ENCODE measurements at places on chromosomes 16 and 17.

DNA sequence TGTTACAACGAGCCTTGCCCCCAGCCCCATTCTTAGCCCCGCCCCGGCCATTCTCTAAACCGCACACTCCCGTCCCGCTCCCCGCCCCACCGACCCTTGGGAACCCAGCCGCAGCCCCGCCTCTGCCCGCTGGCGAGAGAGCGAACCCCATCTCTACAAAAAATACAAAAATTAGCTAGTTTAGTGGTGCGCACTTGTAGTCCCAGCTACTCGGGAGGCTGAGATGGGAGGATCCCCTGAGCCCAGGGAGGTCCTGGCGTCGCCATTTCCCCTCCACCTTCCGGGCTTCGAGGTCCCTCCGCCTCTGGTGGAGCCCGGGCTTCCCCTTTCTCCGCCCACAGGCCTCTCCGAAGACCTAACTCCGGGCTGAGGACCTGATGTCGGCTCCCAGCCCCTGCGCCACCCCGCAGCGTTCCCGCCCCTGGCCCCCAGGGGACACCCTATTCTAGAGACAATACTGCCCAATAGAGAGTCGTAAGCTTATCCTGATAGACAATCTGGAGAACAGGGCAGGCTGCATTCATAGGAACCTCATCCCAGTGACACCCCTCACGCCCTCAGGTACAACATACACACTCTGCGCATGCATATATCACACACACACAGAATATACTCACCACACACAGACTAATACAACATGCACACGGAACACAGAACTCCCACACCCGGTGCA, 480 bp upstream of the PROCA1 start:
- peak; percentile 27 for DNase-seq

DNA sequence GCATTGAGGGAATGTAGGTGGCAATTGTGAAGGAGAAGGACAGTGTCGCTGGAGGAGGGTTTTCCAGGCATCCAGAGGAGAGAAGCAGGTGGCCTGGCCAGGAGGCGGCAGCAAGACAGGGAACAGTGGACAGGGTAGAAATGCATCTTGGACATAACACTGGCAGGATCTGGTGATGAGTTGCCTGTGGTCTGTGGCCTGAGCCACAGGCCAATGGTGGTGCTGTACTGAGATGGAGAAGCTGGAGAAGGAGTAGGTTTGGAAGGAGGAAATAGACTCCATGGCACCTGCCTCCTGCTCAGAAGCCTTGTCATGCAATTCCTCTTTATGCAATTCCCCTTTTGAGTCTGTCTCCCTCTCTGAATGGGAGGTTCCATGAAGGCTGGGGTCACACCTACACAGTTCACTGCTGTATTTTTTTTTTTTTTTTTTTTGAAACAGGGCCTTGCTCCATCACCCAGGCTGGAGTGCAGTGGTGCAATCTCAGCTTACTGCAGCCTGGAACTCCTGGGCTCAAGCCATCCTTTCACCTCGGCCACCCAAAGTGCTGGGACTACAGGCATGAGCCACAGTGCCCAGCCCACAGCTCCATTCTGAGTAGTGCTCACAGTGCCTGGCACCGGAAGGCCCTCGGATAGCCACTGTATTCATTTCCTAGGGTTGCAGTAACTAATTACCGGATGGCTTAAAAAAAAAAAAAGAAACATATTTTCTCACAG, 13.5 kb upstream of the CACNG4 start:
- no peak for DNase-seq

- no peak for DNase-seq
These were observed 45.8 kb downstream of the NOS2 start for GRCh38 chr17:27754549-27754948.

DNA sequence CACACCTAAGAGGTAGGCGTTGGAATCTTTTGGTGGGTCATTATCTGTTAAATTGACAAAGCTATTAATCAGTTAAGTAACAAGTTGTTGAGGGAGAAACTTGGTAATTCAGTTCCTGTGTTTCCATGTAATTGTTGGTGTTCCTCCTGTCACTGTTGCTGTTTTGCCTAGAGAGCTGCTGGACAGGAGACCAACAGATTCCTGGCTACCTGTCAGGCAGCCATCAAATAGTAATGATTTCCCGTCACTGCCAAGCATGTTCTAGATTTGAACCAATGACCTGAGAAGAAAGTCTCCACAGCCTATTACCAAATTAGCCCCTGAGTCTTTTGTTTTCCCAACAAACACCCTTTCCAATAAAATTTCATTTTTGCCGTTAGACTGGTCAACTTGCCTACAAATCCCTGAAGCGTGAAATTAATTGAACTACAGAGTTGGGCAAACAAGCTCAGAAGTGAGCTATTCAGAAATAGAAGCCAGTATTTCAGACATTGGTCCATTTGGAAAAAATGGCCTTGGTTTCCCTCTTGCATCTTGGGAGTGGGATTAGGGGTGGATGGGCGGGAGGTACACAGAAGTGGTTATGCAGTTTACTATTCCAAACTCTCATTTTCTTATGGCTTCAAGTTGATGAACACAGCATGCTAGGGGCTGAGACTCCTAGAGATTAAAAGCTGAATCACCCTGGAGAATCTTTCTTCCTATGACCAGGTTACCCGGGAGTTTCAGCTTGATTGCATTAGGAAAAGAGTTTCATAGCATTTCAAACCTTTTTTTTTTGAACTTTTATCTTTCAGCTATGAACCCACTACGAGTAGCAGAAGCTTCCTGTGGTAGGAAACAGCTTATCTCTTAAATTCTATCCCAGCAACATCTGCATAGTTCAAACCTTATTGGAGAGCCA, 262.8 kb upstream of the MAF start:
- no peak for DNase-seq

- DNase-seq = no peak
These were observed 40.9 kb upstream of the JPH3 start for GRCh38 chr16:87561200-87562105.

DNA sequence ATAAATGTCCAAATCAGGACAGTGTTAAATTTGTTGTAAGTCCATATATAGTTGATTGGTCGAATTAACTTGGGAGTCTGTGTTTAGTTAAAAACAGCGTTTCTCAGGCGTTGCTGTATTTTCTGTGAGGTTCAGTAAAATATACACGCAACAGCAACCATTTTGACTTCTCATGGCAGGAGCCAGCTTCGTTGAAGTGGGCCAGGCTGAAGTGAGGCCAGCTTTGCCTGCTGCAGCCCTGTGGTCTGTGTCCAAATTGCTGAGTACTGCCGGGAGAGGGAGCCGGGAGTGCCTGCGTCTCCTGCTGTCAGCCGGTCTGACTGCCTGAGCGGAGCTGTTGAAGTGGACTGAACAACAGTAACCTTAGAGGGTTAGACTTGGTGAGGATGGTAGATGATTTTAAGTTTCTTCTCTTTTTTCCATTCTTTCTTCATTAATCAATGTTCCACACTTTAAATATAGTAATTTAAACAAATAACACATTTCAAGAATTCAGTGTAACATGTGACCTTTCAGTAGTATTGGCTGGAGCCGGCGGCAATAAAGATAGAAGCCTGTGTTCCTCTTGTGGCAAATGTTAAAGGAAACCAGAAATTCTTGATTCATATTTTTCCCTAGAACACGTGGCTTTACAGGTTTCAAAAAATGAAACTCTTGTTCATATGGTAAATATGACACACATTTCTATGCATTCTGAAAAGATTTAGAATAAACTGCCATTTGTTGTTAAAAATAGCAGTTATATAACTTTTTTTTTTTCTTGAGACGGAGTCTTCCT, 37.0 kb upstream of the ZNF750 start:
- no peak for DNase-seq

GRCh38 chr17:66255112-66255511, 25.9 kb upstream of the APOH start:
- no peak for DNase-seq

- DNase-seq = no peak
These were observed 2.3 kb downstream of the BAHCC1 start for GRCh38 chr17:81397314-81398175.

DNA sequence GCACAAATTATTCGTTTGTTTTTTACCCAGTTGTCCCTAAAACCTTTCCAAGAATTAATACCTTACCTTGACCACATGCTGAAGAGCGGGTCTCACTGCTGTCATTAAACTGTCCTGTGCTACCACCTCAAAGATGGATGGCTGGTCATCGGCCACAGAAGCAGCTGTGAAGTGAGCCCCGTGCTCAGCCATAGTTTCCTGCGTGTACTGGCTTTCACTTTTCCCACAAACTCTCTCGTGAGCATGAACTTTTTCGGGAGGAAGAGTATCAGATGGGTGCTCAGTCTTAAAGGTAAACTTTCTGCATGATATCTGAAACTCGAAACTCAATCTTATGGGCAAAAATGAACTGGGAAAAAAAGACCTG, 558 bp downstream of the PEX12 start:
- no peak for DNase-seq

GRCh38 chr16:52363082-52363481, 183.9 kb downstream of the TOX3 start:
- DNase-seq = no peak

DNA sequence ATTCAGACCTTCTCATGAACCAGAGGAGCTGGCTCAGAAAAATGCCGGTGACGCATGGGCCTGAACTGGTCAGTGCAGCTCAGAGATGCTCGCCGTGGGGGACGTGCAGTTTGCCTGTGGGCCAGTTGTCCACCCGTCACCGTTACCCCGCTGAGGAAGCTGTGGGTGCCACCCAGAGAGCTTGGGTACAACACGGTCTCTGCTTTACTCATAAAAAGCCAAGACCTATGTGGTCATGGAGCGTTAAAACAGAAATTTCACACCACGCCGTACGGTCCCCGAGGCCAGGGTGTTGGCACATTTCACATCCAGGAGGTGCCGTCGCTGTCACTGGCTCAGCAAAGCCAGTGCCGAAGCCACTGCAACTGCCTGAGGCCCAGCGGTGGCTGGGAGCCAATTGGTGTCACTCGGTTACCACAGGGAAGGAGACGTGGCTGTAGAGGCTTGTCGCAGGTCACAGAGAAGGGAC, 120.9 kb downstream of the METRNL start:
- DNase-seq = peak; percentile 23

DNA sequence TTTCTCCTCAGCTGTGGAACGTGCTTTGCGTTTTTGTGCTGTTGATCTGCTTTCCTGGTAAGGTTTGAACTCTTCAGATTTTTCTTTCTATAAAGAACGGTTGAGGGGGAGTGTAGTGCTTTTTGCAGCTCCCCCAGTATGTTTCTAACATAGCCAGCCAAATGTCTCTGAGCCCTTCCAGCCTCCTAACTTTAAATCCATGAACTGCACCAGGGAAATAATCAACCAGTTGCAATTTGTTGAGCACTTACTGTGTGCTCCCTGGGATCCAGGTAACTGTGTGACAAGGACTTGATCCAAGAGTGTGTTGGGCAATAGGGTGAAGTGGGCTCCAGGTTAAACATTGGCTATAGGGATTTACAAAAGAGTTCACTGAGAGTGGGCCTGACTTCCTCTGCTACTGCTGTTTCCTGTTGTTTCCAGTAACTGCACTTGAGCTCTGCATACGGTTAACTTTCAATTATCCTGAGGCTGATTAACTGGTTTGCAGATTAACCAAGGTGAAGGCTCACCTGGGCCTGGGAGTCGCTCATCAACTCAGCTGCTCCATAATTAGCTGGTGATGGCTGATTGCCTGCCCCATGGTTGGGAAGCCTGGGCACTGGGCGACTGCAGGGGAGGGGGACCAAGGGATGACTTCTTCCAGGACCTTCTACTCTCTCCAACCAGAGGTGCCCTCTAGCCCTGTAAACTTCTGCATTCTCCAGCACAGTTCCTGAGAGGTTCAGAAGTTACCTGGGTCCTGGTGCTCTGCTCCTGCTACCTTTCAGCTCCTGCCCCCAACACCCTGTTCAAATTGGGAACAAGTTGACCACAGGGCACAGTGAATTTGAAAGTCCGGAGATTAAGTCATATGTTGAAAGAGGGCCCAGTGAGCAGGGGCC, 19.5 kb downstream of the HLF start:
- no peak for DNase-seq

GRCh38 chr17:52294301-52294700, 135.8 kb upstream of the CA10 start:
- DNase-seq = no peak

DNA sequence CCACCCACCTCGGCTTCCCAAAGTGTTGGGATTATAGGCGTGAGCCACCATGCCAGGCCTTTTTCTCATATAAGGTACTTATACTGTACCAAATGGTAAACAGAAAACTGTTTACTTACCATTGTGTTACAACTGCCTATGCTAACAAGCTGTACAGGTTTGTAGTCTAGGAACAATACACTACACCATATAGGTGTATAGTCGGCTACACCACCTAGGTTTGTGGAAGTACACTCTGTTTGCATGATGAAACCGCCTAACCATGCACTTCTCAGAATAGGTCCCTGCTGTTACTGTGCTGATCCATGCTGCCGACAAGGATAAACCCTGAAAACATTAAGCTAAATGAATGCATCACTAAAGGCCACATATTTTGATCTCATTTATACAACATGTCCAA, 18.9 kb downstream of the DNAJA2 start:
- DNase-seq = no peak

DNA sequence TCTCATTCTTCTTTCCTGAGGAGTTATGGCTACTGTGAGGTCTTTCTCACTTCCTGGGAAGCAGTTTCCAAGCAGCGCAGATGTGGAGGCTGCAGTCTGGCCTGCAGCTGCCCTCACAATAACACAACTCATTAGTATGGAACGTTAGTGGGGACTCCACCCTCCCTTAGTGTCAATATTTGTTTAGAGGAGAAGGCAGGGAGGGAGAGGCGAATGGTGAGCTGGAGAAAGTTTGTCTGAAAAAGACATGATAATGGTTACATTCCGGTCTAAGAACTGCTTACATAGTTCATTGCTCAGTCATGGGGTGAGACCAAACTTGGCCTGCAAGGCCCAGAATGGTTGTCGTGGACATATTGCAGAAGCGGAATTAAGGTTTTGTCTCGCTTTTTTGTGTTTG, 170.2 kb downstream of the HS3ST3B1 start:
- DNase-seq = no peak

GRCh38 chr16:11625769-11626168, 39.0 kb upstream of the LITAF start:
- no peak for DNase-seq

GRCh38 chr16:68490829-68491575, 42.7 kb upstream of the SMPD3 start:
- DNase-seq = no peak

- no peak for DNase-seq
These were observed 84.2 kb downstream of the WWOX start for GRCh38 chr16:78183437-78184237.

- no peak for DNase-seq
These were observed 26.2 kb upstream of the NAGLU start for GRCh38 chr17:42509841-42510240.

GRCh38 chr17:14330492-14330962, 29.6 kb downstream of the HS3ST3B1 start:
- no peak for DNase-seq

GRCh38 chr17:40309949-40310510, 1.1 kb downstream of the RARA start:
- no peak for DNase-seq

- DNase-seq = no peak
These were observed 458.6 kb upstream of the ASIC2 start for GRCh38 chr17:33751702-33752065.

DNA sequence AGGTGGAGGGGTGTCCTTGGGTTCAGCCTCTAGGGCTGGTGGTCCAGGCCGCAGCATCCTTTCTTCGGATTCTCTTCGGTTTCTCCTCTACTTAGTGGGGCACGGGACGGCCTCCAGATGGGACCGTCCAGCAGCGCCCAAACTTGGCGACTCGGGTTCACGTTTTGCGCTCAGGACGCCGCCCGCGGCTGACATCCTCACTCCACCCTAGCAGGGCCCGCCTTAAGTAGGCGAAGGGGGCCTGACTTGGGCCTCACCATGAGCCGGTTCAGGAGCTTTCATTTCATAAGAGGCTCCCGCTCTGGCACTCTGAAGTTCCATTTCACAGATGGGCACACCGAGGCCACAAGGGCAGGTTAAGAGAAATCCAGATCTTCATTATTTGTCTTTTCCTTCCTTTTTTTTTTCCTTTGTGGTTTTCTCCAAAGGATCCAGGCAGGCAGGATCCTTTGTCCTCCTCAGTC, 141.2 kb downstream of the SEC14L1 start:
- DNase-seq = no peak

Data from stimulated activated CD8-positive, alpha-beta memory T cell treated with anti-CD3 and anti-CD28 coated beads, Interleukin-15, amount 100 ng/mL, for 1 hour (primary cell).